NCI-H1417 treated with DMSO at 0.1 percent for 48 hours (cell line): ENCODE measurements at places on chromosomes 2 and 18.

DNA sequence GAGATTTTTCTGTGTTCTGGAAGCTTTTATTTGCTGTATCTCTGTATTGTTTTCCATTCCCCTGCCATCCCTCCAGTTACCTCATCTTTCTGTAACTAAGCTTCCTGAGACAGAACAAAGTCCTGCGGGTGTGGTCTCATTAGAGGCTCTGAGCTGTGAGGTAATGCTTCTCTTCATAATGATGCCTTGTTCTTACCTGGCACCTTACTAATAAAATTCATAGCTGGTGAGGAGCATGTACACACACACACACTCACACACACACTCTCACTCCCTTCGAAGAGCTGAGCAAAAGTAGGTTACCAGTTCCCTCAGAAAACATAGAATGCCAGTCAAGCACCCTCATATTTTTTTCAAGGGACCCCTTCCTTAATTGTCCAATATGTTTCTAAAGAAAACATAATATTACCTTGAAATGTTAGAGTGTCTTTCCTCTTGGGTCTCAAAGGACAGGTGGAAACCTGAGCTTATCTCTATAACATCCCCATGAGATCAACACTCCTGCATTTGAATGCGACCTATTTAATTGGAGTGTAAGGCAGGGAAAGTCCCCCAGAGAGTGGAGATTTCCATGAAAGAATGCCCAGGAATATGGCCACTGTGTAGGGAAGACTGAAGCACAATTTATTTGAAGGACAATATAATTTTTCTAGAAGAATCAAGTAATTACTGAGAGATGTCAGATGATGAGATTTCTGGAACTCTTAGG lies 161.6 kb upstream of the NCK2 start:
- DNase-seq = no peak

GRCh38 chr2:47313728-47314127 lies 89.2 kb upstream of the MSH2 start:
- no peak for DNase-seq

GRCh38 chr2:154995361-154995760 lies 296.9 kb downstream of the KCNJ3 start:
- DNase-seq = no peak

DNA sequence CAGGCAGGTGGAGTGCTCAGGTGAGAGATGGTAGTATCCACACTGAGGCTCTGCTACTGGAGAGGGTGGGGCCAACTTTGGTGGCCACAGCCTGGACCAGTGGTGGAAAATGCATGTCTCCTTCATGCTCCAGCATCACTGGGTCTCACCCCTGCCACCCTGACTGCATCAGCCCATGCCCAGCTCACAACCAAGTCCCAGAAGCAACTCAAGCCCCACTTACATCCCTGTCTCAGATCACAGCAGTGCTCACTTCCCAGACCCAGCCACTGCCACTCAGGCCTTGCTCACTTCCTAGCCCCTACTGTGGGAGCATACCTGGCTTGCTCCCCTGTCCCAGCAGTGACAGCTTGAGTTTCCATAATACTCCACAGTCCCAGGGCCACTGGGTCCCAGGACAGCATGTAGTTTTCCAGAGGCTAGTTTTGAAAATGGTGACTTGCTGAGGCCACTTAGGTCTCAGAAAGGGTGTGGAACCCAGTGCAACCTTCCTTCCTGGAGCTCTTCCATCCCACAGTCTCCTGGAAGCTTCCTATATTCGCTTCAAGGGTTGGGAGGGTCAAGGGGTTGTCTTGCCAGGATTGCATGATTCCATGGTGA lies 58.8 kb downstream of the GPC1 start:
- DNase-seq = no peak

DNA sequence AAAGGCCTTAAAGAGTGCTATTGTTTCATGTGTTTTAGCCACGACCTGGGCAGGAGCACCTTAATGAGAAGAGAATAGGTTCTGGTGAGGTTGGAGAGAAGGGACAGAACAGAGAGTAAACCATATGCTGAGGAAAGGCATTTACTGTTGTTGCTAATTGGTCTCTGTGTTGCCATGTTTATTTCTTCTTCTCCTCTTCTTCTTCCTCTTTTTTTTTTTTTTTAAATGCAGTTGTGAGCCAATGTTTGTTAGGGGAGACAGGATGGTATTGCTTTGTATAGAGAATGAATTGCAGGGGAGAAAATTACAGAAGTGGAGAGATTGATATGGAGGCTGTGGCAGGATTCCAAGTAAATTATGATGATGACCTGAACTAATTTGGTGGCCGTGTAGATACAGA lies 2.6 kb downstream of the SCN9A start:
- no peak for DNase-seq
